ENCODE measurements at places on chromosomes 2 and 18.

DNA sequence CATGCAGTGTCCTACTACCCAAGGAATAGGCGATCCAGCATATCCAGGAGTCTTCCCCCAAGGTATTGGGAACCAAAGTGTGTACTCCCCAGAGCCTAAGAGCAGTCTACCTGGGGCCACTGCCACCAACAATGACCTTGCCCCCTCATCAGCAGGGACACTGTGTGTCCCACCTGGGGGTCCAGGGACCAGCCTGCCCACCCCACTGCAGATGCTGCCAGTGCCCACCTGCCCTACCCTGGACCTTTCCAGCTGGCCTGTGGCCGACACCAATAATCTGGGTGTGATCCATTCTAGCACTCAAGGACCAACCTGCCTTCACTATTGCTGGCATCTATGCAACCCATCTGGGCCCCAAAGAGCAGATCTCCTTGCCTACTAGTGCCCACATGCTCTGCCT, 32.2 kb downstream of the DNAH7 start:
- DNase-seq = no peak

GRCh38 chr2:154447727-154448418, 250.6 kb upstream of the KCNJ3 start:
- DNase-seq = no peak

DNA sequence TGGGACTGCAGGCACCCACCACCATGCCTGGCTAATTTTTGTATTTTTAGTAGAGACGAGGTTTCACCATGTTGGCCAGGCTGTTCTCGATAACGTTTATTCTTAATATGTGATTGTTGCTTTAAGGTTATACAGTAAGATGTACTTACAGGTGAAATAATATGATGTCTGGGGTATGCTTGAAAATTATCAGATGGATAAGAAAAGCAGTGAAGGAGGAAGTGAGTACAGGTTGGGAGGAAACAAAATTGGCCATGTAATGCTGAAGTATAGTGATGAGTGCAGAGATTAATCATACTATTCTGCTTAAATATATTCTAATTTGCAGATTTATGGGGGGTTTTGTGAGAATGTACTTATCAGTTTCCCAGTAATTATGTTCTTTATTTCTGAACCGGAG, 3.0 kb downstream of the GCC2 start:
- no peak for DNase-seq

DNA sequence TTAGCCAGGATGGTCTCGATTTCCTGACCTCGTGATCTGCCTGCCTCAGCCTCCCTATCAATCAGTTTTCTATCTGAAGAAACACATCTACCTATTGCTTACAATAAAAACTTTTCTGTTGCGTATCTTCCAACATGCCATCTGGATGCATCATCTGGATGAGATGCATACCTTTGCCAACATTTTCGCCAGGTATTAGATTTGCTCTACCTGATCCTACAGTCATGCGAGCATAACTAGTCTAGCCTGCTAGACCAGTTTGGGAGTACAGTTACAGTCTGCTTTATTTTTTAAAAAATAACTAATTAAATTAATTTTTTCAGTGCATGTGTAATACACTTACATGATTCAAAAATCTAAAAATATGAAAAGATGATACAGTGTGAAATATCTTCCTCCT, 334.0 kb upstream of the MEX3C start:
- DNase-seq = no peak

Measured in NCI-H1930 (cell line).